SK-N-MC (cell line): ENCODE measurements at places on chromosomes 2 and 18.

- DNase-seq, result no peak
These were observed 23.1 kb downstream of the PLA2R1 start for GRCh38 chr2:160039166-160039903.

DNA sequence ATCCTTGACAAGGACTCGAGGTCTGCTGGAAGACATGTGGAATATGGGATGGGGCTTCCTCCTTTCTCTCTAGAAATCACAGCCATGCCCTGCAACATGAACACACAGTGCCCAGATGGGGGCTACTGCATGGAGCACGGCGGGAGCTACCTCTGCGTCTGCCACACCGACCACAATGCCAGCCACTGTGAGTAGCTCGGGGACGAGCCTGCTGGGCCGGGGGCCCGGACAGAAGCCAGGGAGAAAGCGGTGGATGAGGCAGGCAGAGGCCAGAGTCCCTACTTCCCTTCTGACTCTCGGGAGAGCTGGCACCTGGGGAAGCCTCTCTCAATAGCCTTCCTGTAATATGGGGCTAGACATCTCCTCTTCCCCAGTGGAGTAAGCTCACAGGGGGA is 50.5 kb downstream of the SNED1 start:
- no peak for DNase-seq

DNA sequence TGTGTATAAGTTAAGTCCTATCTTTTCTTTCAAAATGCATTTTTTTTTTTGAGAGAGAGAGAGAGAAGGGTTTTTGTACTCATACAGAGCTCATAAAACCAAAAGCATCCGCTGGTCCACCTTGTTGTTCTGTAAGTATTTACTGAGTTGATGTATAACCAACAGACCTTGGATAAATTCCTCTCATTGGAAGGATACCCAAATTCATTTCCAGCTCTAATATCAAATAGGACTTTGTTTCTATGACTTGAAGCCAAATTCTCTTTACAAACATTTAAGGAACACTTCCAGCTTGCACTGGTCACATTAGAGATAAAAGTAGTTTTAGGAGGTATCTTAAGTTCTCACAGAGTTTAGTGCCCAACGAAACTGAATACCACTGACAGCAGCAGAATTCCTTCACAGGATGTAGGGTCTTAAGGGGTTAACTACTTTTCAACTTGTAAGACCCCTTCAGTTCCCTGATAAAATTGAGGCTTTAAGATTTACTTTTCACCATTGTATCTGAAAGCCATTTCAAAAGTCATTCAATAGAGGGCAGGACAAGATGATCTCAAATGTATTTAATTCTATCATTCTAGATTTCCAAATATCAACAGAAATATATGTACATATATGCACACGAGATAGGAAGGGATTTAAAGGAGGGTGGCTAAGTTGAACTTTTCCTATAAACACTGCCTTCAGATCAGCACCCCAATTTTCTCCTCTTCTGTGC is 1398.5 kb upstream of the CELF4 start:
- no peak for DNase-seq

DNA sequence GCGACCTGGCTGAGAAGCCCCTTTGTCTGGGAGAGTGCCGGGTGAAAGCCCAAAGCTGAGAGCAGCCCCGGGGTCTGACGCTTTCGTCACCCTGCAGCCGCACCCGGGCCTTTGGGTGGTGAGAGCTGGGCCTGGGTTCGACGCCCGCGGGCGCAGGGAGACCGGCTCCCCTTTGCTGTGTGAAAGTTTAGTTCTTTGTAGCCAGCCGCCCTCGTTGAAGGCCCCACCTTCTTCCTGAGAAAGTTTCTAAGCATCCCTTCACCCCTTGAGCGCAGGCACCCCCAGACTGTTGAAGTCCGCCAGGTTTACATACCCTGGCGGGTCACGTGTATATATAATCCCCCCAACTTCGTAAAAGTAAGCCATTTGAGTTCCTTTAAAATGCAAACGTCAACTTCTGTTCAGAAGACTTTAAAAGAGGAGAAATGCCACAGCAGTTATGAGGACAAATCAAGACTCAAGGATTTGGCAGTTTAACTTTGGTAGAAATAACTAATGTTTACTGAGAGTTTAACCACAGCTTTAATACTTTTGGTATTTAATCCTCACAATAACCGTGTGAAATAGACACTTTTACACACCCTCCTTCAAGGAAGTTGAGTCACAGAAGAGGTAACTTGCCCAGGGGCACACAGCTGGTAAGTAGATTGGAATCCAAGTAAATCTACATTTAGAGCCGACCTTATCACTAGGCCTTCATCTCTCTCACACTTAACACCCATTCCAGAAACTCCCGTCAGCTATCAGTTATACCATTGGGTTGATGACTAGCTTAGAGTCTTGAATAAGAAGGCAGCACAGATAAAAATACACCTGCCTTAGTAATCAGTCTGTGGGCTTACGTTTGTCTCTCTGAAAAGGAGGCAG is 1.1 kb upstream of the MBOAT2 start:
- no peak for DNase-seq

DNA sequence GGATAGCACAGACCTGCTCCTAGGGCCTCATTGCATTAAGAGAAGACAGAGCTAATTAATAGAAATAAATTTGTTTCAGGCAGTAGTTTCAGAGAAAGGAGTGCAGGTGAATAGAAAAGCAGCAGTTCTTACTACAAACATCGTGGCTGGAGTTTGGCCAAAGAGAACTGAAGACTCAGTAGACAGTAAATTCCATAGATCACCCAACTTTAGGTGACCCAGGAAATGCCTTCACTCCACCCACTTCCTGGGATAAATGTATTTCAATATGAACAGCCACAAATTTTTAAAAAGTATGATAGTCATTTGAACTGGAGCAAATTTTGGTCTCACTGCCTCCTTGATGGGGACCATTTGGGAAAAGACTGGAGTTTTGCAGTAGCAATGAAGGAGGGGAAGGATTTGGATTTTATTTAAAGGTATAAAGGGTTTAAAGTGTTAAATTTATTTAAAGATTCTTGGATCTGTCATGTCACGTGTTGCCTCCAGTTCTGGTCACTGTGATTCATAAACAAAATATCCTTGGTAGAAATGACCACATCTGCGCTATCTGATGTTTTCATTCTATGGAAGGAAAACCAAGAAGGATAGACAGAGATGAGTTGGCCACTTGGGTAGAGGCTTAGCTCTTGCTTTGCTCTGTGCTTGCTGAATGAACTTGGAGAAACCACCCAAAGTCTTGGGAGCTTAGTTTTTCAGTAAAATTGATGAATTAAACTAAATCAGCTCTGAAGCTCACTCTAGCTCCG is 390.2 kb downstream of the THSD7B start:
- DNase-seq, result no peak

GRCh38 chr2:159561786-159562185 is 54.6 kb downstream of the BAZ2B start:
- no peak for DNase-seq

- DNase-seq, result no peak
These were observed 385.4 kb upstream of the NXPH2 start for GRCh38 chr2:139165601-139166000.

DNA sequence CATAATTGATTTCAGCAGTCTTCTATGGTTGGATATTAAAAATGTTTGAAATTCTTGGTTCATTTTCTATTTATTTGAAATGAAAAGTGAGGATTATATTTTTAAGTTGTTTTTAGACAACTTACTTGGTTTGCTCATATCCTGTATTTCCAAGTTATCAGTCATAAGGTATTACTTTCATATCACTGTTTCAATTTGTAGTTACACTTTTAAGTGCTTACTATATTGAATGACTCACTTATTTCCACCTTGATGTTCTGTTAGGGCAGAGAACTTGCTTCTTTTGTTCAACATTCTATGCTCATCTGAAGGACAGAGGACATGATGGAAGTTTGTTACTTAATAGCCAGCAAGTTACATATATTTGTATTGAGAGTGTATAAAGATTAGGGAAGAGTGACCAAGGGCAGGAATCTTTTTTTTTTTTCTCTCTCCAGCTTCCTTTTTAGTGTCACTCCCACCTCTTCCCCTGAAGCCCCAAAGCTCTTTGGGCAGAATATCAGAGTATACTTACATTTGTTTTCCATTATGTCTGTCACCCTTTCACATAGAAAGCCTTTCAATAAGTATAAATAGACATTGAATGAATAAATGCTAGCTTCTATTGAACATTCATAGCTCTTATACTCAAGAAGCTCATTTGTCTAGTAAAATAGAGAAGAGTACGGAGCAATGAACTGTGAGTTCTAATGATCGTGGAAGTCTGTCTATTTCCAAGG is 28.1 kb downstream of the PIK3C3 start:
- DNase-seq, result no peak
